ENCODE measurements at places on chromosomes 3 and 15.
A peak's percentile ranks its signal among the peaks of the same experiment; 100 is the strongest.

DNA sequence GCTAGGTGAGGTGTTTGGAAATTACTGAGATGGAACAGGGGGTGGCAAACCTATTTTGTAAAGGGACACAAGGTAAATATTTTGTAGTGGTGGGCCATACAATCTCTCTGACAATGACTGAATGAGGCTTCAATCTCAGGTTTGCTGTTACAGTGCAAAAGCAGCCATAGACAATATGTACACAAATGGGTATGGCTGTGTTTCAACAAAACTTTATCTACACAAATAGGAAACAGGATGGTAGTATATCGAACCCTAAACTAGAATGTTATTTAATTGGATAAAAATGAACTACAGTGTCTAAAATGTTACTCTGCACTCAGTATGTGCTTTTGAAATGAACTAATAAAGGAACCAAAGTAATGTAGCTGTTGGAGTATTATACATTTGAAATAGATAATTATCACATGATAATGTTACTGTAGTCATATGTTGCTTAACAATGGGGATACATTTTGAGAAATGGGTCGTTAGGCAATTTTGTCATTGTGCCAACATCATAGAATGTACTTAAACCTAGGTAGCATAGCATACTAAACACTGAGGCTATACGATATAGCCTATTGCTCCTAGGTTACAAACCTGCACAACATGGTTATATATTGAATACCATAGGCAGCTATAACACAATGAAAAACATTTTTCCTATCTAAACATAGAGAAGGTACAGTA is 495.2 kb upstream of the TBL1XR1 start:
- no peak for DNase-seq

- peak; percentile 85 for DNase-seq
These were observed 224.1 kb upstream of the TPRG1 start for GRCh38 chr3:188947401-188948280.

GRCh38 chr15:67501836-67502461 is 19.0 kb upstream of the C15orf61 start:
- peak; percentile 92 for DNase-seq

GRCh38 chr3:23600167-23600871 is 205.4 kb upstream of the UBE2E1 start:
- no peak for DNase-seq

DNA sequence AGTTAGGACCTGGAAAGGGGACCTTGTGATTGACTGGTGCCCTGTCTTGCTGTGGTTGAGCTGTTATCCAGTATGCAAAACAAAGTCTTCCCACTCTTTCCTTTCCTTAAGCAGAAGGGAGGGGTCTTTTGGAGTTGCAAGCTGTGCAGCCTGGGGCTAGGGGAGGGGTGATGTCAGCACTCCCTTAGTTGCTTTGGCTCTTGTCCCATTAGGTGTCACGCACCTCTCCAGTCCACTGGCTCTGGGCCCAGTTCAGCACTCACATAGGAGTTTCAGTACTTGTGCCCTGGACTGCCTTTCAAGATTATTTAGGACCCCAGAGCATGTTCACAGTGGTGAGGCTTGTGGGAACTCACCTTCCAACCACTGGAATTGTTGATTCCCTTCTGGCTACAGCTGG is 238.5 kb downstream of the DOCK3 start:
- DNase-seq = no peak

- no peak for DNase-seq
These were observed 176.9 kb downstream of the TNIK start for GRCh38 chr3:171283183-171283847.

DNA sequence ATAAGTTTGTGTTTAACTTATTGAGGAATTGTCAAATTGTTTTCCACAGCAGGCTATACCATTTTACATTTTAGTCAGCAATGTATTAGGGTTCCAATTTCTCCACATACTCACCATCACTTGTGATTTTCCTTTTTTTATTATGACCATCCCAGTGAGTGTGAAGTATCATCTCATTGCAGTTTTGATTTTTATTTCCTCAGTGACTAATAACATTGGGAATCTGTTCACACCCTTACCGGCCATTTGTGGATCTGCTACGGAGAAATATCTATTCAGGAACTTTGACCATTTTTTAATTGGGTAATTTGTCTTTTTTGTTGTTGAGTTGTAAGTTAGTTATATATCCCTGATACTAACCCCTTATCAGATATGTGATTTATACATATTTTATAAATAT is 54.8 kb upstream of the LMCD1 start:
- no peak for DNase-seq

DNA sequence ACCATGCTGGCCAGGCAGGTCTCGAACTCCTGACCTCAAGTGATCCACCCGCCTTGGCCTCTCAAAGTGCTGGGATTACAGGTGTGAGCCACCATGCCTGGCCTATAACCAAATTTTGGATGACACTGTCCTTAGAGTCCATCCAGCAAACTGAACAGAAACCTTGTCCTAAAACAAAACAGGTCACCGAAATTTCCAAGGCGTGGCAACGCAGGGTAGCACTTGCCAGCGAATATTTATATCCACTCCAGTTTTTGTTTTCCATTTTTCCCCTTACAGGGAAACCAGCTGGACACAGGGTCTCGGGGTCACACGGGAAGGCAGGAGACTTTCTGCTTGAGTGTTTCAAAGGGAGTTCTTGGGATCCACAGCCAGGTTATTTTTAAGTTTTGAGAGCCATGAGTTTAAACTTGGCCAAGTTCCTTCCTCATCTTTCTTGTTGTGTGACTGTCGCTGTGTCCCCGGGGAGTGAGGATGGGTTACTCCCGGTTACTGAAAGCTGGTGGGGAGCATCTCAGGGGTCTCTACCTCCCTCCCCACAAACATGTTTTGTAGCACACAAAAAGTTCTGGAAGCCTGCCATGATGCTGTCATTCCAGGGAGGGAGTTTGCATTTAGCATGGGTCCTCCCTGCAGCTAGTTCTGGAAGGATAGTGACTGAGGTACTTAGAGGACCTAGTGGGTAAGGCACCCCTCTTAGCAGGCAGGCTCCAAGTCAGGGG is 12.6 kb downstream of the LIMD1 start:
- DNase-seq = no peak

- no peak for DNase-seq
These were observed 67.0 kb downstream of the DAPK2 start for GRCh38 chr15:63979262-63979793.

DNA sequence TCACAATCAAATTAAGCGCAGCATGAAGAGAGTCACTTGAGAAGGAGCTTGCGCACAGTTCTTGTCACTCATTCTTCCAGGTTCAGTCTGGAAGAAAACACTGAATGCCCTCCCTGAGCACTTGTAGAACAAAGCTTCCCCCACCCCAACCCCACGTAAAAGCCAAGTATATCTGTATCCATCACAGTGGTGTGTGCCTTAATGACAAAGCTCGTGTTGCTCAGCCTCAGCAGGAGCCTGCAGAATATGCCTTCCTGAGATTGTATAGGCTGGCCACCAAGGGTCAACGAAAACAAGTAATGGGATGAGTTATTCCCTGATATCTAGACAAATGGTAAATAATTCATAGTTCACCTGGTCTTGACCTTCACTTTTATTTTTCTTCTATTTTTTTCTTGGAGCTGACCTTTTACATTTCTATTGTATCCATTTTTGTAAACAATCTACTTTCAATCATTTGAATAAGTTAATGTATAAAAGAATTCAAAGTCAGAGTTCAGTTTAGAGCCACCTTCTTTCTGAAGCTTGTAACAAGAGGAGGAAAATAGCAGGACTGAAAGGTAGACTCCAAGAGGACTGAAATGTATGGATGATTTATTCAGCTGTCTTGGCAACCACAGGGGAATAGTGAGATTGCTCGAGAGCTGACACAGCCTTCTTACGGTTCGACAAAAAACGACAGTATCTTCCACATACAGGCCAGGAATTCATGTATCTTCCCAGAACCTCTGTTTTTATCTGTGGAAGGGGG is 405.5 kb upstream of the TPM1 start:
- peak; percentile 26 for DNase-seq

GRCh38 chr3:66499881-66500575 is 794 bp downstream of the LRIG1 start:
- DNase-seq = no peak

GRCh38 chr3:71560665-71561064 is 22.9 kb downstream of the FOXP1 start:
- DNase-seq = no peak

DNA sequence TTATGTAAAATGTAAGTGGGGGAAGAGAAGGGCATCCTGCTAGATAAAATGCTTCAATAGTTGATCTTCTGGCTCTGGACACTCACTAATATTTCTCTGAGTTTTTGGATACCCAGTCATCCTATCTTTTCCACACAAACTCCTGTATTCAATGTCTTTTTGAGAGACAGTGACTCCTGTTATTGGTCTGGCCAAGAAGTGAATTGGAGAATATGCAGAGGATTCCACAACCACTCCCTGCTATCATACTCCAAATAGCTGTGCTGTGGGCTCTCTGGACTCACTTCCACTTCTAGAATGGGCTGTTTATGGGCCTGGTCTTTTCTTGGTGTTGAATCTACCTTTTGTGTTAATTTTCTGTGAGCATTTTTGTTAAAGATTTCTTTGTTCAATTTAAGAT is 376.8 kb downstream of the NLGN1 start:
- DNase-seq = no peak

DNA sequence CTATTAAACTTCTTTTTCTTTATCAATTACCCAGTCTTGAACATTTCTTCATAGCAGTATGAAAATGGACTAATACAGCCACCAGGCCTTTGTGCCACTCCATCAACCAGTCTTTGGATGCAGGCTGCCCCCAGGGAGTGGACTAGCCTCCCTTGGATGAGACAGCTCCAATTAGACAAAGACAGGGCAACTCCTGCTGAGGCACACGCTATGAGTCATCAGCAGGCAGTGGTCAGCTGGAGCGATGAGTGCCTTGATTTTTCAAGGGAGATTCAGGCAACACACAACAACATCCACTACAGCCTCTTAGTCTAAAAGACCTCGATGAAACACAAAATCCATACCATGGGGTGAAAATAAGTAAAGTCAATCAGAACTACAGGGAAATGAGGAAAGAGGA is 160.1 kb downstream of the ARRDC4 start:
- DNase-seq = no peak

GRCh38 chr15:70436428-70436827 is 326.9 kb downstream of the UACA start:
- DNase-seq = no peak

DNA sequence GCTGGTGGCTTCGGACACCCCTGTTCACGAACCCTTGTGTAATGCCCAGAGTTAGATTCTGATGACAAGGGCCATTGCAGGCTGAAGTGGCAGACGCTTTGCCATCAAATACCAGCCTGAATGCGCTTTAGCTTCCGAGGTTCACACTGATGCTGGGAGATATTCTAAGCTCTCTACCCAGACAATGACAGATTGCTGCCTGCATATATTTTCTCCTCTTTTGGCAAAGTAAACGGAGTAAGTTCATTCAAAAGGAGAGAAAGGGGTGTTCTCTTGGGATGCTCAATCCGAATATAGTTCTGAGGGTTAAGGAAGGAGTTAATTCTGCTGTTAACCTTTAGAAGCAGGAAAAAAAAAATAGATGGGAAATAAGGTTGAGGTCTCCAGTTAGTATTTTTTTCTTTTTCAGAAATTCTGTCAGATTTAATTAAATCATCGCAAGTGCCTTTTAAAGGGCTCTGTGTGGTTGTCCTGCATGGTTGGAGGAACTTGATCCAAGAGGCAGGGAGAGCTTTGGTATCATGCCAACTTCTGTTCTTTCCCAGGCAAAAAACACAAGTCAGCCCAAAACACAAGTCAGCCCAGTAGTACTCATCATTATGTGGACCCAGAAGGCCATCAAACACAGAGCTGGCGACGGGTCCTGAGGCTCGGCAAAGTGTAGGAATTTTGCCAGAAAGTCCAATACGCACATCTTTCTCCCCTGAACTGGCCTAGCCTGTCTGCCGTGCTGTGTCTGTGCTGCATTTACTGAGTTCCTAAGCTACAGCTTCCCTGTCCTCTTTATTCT is 70.9 kb upstream of the ST8SIA2 start:
- DNase-seq = no peak

GRCh38 chr3:44649709-44650108 is 1.2 kb downstream of the ZNF35 start:
- DNase-seq = no peak

DNA sequence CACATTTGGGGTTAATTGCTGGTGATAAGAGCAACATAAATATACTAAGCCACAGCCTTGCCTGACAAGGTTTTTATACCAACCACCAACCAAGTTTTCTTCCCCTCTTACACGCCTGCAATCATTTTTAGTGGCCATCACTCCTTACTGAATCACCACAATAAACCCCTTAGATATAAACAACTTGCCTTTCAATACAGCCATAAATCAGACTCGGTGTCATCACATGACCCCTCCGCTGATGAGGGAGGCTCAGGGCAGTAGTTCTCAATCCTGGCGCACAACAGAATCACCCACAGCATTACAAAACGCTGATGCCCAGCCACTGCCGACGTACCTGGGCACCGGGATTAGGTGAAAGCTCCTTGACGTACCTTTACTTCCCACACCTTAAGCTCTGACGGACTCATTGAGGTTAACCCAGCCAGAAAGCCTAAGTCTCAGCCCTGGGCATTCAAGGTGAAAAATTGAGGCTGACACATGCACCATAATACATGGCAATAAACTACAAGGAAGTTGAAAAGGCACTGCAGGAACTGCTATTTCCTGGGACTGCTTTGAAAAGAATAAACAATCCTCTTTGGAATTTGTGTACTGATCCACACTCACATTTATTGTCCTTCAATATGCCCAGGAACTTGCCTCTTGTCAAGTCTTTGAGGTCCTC is 17.1 kb downstream of the ADCY5 start:
- no peak for DNase-seq

DNA sequence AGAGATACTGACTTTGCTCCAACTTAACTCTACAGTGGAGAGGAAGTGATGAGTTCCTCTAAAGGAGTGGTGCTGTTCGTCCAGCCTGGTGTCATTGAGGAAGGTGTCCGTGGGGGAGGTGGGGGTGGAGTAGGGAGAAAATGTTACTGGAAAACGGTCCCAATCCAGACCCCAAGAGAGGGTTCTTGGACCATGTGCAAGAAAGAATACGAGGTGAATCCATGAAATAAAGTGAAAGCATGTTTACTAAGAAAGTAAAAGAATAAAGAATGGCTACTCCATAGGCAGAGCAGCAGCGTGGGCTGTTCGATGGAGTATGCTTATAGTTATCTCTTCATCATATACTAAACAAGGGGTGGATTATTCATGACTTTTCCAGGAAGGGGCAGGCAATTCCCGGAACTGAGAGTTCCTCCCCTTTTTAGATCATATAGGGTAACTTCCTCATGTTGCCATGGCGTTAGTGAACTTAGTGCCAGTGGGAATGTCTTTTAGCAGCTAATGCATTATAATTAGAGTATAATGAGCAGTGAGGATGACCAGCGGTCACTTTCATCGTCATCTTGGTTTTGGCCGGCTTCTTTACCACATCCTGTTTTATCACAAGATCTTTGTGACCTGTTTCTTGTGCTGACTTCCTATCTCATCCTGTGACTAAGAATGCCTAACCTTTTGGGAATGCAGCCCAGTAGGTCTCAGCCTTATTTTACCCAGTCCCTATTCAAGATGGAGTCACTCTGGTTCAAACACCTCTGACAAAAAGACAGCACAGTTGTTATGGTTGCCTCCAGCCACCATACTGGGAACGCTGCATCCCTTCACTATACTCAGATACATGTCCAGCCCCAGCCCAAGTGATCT is 38.6 kb downstream of the CLEC3B start:
- no peak for DNase-seq

All from NCI-H526 treated with DMSO at 0.1 percent for 48 hours (cell line).